Stimulated activated CD4-positive, alpha-beta T cell treated with anti-CD3 and anti-CD28 coated beads, Interleukin-1b, Interleukin-23, amount 100 ng/mL, for 24 hours (primary cell): ENCODE measurements at places on chromosomes 1 and 21.

GRCh38 chr1:3699596-3699995 lies 47.3 kb downstream of the TP73 start:
- no peak for DNase-seq

- no peak for DNase-seq
Measured at GRCh38 chr1:224749916-224750315, 133.8 kb downstream of the CNIH3 start.

GRCh38 chr1:159855709-159856108 lies 6.7 kb downstream of the VSIG8 start:
- DNase-seq: no peak

GRCh38 chr1:177959811-177960515 lies 9.9 kb downstream of the SEC16B start:
- no peak for DNase-seq

- no peak for DNase-seq
Measured at GRCh38 chr21:36005018-36005417, 55.3 kb downstream of the SETD4 start.

GRCh38 chr1:46798810-46799209 lies at the start of gene CYP4B1:
TSS of gene CYP4B1 (plus strand) at chr1:46799046. CDS start at chr1:46799082, 36 bp downstream.
- DNase-seq: no peak

GRCh38 chr1:204356997-204357396 lies 2.7 kb downstream of the PLEKHA6 start:
- no peak for DNase-seq

DNA sequence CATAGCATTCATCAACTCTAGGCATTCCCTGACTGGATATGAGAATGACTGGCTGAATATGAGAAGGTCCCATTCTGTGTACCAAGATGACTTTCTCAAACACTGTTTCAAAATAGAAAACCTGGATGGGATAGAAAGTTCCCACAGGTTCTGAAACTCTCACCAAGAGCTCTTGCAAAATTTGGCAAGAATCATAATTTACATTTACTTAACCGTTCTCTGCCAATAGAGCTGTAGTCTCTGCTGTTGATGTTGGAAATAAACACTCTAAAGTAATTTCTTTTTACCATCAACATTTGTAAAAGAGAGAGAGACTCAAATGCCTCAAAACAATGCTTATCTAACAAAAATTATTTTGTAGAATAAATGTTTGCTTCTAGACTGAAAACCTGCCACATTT lies 221.1 kb downstream of the LMO4 start:
- DNase-seq: no peak

- DNase-seq: no peak
Measured at GRCh38 chr1:112794654-112795239, 79.6 kb upstream of the PPM1J start.

GRCh38 chr21:34073749-34074282 lies 438 bp downstream of the MRPS6 start:
- DNase-seq: no peak

- DNase-seq: no peak
Measured at GRCh38 chr1:41366455-41367287, 5.4 kb downstream of the FOXO6 start.

- DNase-seq: no peak
Measured at GRCh38 chr1:55352811-55353180, 137.6 kb upstream of the USP24 start.

DNA sequence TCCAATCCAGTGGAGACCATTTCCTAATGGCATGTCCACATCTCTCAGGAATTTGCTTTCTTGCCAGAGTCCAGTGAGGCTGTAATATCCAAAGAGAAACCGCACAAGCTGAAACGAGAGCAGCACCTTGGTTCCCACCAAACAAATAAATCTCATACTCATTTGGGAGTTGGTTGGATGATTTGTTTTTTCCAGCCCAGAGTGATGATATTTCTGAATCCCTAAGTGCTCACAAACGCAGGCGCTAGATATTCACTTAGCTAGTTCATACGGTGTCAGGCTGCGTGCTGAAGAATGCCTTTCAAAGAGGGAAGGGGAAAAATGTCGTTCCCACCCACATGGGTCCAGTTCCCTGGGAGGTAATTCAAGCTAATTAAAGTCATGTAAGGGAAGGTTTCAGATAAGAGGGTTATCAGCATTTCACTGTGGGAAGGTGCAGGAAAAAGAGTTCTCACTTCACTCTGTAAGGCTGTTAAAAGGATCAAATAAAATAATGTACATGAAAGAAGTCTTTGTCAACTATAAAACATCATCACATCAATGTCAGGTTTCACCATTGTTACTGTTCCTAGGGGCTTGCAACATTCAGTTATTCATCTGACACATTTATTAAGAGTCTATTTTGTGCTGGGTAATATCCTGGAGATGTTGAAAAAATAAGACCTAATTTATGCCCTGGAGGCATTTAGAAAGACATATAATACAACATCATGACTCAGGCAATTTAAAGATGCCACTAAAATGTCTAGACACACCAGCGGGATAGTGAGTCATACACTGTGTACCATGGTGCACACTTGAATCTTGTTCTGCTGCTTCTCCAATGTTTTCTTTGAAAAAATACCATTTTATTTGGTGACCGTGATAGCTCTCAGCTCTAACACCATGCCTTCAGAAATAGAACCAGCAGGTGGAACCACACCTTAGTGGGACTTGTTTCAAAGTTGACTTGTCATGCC lies 19.3 kb downstream of the DPT start:
- no peak for DNase-seq

- DNase-seq: no peak
Measured at GRCh38 chr1:95249916-95250315, 15.9 kb downstream of the RWDD3 start.

GRCh38 chr1:175482071-175482451 lies 261.3 kb downstream of the TNR start:
- DNase-seq: no peak

GRCh38 chr1:35795295-35795694 lies 12.5 kb upstream of the AGO4 start:
- DNase-seq: no peak

DNA sequence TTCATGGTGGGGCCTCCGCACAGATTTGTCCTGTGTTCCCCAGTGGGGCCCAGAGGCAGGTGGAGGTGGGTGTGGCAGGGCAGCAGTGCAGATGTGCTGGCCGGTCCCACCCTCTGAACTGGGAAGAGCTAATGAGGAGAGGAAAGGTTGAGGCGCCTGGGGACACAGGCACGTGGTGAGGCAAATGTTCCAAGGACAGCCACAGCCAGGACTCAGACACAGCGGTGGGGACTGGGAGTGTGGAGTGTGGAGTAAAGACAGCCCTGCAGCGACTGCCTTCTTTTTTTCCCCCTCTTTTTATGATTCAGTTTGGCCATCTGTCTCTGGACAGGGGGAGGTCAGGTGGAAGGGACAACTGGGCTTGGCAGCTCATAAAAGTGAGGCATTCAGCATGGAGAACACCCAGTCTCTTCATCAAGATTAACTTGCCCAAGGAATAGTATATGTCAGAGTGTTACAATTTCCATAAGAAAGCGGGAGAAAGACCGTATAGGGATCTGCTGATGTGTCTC lies 104.2 kb upstream of the GCLM start:
- DNase-seq: no peak

DNA sequence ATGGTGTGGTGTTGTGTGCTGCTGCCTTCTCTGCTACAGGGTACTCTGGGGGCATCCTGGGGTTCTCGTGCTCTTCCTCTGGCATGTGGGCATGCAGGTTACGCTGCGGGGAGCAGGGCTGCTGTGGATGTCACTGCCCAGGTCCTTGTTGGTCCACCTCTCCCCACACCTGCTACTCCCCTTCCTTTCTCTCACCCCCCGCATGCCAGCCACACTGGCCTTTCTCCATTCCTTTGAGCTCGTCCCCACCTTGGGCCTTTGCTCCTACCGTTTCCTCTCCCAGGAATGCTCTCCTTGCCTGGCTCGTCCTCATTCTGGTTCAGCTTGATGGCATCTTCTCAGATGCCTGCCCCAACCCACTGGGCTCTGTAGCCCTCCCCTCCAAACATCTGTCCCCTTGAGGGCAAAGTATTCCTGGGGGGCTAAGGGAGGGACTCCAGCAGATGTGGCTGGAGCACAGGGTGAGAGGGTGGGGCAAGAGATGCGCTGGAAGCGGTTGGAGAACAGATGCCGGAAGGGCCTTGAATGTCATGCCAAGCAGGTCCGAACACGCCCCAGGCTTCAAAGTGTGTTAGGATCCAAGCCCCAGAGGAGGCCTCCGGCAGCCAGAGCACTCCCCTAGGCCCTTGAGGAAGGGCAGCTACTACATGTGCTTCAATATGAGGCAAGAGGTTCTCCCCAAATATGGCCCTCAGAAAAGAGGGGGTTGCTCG lies 23.4 kb downstream of the DMRTB1 start:
- DNase-seq: no peak

DNA sequence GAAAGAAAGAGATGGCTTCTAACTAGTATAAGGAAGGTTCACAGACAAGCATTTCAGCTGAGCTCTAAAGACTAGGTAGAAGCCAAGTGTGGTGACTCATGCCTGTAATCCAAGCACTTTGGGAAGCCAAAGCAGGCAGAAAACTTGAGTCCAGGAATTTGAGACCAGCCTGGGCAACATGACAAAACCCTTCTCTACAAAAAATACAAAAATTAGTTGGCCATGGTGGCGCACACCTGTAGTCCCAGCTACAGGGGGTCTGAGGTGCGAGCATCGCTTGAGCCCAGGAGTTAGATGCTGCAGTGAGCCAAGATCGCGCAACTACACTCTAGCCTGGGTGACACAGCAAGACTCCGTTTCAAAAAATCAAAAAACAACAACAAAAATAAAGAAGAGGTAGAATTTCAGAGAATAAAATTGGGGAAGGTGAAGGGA lies 27.8 kb downstream of the FBXO42 start:
- DNase-seq: no peak

DNA sequence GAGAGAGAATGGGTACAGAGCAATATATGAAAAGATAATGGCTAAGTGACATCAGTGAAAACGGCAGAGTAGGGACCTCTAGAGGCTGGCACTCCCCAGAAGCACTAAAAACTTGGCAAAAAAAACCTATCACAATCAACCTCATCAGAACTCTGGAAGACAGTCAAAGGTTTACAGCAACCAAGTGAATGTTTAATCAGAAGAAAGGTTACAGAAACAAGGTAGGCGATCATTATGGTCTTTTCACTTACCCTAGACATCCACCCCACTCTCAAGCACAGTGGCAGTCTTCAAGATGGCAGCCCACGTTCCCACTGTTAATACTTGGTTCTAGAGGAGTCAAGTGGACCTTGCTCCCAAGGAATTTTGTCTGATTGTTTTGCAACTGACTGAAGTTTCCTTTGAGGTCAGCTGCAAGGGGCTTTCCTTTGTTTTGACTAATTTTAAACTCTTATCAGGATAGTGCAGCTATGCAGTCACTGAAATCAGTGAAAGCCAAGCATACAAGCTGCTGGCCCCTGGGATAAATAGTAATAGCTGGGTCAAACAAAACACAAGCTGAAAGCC lies 7.2 kb downstream of the KIFAP3 start:
- no peak for DNase-seq

GRCh38 chr1:35171579-35171978 lies 21.4 kb downstream of the SFPQ start:
- DNase-seq: no peak

- DNase-seq: no peak
Measured at GRCh38 chr1:67097305-67097704, 37.5 kb downstream of the C1orf141 start.

- no peak for DNase-seq
Measured at GRCh38 chr1:43007377-43008114, 48.9 kb upstream of the SLC2A1 start.

DNA sequence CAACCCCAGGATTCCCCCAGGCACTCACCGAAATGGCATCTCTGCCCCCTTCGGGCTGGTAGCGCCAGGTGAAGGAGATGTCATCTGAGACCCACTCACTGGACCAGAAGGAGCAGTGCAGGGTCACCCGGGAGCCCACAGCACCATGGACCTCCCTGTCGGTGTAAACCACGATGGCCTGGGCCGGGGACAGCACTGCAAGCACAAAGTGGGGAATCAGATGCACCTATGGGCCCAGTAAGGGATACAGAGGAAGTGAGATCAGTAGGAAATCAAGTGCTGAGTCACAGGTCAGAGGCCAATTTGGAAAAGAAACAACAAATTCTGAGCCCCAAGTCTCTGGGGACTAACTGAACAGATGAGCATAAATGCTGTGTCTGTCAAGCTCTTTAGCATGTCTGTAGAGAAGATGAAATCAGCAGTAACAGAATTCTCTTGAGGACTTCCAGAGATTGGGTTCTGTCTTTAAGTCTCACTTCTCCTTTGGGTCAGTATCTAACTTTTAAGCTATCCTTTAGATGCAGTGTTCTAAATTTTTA lies 2.5 kb downstream of the MPZ start:
- DNase-seq: no peak

DNA sequence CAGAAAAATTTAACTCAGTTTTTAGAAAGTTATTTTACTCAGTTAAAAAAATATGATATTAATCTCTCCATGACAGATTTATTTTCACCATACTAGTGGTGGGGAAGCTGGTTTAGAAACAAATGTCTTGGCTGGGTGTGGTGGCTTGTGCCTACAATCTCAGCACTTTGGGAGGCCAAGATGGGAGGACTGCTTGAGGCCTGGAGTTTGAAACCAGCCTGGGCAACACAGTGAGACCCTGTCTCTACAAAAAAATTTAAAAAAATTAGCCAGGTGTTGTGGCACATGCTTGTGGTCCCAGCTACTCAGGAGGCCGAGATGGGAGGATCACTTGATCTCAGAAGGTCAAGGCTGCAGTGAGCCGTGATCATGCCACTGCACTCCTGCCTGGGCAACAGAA lies 17.3 kb downstream of the TAF5L start:
- DNase-seq: no peak

DNA sequence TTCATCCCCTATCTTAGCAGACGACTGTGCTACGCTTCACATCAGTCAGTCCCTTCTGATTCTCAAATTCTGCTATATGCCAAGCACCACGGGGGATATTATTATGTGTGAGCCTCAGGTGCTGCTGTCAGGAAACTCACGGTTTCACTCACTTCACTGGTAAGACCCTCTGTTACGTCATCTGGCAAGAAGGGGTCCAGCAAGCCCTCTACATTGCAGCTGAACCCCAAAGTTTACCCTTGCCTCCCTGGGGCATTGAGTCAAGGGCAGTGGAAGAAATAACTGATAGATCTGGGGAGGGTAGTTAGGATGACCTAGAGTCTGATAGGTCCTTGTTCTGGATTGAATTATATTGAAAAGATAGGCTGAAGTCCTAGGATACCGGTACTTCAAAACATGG lies 237.4 kb downstream of the RRAGC start:
- no peak for DNase-seq

- no peak for DNase-seq
Measured at GRCh38 chr21:41506611-41507520, 1.1 kb downstream of the TMPRSS2 start.

- no peak for DNase-seq
Measured at GRCh38 chr1:219153723-219154122, 20.0 kb upstream of the LYPLAL1 start.
